HCT116 (cell line): ENCODE measurements at places on chromosomes 11 and 22.

DNA sequence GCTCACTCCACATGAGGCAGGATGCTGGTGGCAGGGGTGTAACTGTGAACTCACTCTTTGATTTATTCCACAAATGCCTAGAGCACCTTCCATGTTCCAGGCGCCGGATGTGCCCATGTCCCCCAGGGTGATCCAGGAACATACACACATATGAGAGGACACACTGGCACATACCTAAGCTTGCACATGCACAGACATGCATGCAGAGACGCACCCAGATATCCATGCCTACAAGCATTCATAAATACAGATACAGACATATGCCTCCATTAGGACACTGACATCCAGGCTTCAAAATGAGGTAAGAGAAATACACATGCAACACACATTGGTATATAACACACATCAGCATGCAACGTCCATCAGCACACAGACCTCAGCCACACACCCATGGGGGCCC, 4.5 kb downstream of the OSM start:
- no peak for DNase-seq

GRCh38 chr11:43072096-43072495, 239.7 kb upstream of the API5 start:
- DNase-seq: no peak

DNA sequence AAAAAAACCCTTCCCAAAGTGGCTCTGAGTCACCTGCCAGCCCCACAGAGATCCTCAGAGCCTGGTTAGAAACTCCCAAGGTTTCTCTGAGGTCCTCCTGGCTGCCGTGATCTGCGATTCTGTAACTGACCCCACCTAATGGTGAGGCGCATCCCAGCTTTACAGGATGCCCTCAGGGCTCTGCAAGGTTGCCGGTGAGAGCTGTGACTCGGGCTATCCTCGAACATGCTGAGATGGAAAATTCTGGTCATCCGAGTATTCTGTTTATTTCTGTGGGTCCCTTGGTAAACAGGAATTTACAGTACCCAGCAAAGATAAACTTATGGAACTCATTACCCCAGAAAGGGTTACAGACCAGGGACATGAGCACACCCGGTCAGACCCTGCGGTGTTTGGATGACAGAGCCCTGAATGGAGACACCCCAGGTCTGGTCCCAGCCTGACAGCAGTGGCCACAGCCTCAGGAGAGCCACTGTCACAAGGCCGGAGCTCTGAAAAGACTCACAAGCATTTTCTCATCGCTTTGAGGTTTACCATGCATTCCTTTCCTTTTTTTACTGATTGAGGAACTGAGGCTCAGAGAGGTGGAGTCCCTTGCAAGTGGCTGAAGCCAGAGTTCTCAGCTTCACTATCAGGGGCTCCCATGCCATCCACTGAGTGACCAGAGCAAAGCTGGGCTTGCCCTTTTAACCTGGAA, 22.2 kb downstream of the LIF start:
- DNase-seq: peak; percentile 89

DNA sequence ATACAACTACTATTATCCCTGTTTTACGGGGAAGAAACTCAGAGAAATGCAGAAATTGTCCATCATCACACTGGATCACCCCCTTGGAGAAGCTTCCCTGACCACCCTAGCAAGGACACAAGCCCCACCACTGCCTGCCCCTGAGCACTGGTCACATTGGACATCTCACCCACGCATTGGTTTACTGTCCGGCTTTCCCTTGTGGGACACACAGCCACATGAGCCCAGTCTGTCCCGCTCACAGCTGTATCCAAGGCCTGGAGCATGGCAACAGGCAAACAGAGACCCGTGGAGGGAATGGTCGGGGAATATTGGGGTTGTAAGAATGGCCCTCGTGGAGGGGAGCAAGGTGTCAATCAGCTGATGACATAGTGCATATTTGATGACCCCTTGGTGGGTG, 42.7 kb upstream of the FGF3 start:
- DNase-seq: no peak

DNA sequence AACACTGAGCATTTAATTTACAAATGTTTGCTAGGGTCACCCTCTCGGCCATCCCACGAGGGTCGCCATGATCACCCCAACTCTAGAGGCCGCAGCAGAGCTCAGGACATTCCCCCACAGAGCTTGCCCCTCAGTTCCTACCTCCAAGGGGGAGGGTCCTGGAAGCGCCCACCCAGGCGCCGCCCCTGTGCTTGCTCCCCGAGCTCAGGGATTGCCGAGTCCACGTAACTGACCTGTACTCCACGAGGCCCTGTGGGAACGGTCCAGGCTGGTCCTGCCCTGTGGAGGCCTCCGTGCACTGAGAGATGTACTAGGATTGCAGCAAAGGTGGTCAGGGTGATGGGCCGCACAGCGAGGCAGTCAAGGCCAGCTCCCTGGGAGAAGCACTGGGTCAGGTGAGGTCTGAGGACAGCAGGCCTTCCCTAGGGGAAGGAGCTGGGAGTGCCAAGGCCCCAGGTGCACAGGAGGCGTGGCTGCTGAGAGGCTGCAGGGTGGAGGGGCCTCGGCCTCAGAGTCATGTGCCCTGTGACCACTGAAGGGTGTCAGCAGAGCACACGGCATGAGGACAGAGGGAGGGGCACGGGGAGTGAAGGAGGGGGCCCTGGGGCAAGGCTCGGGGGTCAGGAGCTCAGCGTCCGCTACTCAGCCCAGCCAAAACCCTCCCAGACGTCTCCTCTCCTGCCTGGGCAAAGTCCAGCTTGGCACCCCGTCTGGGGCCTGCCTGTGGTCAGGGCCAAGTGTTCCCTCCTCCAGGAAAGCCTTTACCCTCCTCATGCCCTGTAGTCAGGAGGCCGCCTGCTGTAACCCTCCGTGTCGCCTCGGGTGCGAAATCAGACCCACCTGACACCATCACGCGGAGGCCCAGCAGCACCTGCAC, 2.4 kb upstream of the MIOX start:
- no peak for DNase-seq

GRCh38 chr11:124725719-124726105, 14.0 kb upstream of the NRGN start:
- no peak for DNase-seq

DNA sequence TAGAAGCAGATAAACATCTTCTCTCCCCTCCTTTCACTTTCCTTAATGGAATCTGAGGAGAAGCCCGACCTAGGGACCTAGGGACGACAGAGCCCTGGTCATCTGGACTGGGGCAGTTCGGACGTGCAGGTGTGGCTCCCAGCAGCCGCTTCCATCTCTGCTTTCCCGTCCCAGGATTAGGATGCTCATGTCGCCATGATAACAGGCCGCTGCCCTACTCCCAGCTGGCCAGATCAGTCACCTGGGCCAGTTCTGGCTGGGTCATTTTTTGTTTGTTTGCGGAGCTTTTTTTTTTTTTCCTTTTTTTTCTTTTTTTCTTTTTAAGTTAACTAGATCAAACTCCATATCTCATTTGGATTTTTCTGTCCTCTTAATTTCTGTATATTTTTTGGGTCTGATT, 166.3 kb upstream of the TTC12 start:
- no peak for DNase-seq

- peak; percentile 79 for DNase-seq
Observed at GRCh38 chr11:76445121-76446084, 585 bp downstream of the EMSY start.

- no peak for DNase-seq
Observed at GRCh38 chr11:74182635-74183034, 11.5 kb downstream of the PPME1 start.

DNA sequence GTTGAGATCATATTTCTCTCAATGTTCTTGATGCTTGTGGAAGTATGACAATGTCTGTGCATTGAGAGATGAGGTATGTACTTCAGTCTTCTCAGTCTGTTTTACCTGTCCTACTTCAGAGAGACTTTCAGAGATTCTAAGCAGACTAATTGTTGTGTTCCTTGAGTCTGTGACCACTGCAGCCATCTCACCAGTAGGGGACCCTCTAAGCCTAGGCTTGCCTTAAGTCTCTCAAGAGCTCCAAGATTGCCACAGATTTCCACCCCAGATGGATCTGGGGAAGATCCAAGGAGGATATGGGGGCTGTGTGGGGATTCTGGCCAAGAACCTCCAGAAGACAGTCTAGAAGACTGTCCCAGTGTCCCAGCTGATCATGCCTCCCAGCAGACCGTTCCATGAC, 179.9 kb upstream of the PLET1 start:
- DNase-seq: peak; percentile 13

GRCh38 chr22:49967706-49968208, 7.2 kb downstream of the PIM3 start:
- DNase-seq: no peak

DNA sequence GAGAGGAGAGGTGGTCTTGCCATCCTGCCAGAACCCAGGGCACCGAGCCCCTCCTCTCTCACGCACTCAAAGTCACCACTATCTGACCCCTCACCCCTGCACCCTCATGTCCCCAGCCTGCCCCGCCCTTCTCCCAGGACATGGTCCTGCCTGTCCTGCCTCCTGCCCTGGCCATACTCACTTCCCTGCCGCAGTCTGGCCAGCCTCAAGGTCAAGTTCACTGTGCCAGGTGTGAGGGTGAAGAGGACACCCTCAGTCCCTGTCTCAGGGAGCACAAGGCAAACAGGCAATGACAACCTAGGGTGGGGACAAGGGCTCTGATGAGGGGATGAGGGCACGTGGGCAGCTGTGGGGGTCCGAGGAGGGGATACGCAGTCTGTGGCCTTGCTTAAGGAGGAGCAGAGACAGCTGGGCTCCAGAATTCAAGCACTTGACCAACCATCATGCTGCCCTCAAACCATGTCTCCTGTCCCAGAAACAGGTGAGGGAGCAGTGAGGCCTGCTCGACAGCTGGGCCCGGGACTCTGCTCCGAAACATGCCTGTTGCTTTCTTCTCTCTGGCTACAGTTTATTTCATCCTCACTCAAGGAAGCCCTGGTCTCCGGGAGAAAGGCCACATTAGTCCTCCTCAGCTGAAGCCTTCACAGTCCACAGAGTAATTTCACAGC, 36.6 kb downstream of the PDGFB start:
- no peak for DNase-seq

- no peak for DNase-seq
Observed at GRCh38 chr22:27312966-27313855, 488.3 kb downstream of the MN1 start.
